ENCODE measurements at places on chromosomes 6 and 20.

GRCh38 chr6:35292494-35292893 lies 5.1 kb upstream of the DEF6 start:
- no peak for DNase-seq

DNA sequence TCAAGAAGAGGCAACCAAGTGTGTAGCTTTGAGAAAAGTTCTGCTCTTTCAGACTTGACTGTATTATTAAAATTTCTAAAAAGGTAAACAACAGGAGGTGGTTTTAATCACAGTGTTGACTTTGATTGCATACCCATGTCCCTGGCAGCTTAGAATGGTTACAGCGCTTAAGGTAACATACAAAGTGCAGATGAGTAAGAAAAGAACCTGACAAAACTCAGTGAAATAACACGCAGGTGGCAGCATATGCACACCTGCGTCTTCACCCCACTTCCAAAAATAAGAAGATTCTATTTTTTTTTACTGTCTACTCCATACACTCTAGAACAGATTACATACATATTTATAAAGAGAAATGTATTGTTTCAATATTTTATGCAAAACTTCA lies 233.5 kb downstream of the GMPR start:
- DNase-seq, result no peak

- no peak for DNase-seq
Observed at GRCh38 chr6:7819431-7820015, 91.1 kb downstream of the TXNDC5 start.

- no peak for DNase-seq
Observed at GRCh38 chr20:25045343-25045712, 12.6 kb downstream of the ACSS1 start.

GRCh38 chr6:45857827-45858226 lies 157.8 kb downstream of the CLIC5 start:
- DNase-seq, result no peak

- no peak for DNase-seq
Observed at GRCh38 chr6:166541366-166541765, 45.1 kb downstream of the RAMACL start.

Data from uterus (tissue), 4 donors.